GM12864 (cell line): ENCODE measurements at places on chromosomes 4 and X.

DNA sequence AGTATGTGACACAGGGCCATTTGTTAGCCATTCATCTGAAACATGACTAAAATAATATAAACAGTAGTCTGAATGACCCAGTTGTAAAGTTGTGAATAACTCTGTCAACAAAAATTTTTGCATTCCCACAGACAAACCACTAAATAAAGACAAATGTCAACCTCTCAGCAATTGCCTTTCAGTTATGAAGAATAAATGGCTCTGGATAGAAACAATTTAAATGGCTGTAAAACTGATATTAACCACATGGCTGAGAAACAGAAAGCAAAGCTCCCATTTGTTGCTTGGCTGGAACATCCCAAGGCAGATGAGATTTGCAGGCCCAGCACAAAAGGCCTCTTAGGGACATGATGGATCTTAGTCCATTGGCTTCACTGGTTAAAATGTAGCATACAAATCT is 296.3 kb downstream of the GALNTL6 start:
- DNase-seq: no peak

GRCh38 chr4:2273657-2274319 is 11.9 kb upstream of the MXD4 start:
- no peak for DNase-seq

DNA sequence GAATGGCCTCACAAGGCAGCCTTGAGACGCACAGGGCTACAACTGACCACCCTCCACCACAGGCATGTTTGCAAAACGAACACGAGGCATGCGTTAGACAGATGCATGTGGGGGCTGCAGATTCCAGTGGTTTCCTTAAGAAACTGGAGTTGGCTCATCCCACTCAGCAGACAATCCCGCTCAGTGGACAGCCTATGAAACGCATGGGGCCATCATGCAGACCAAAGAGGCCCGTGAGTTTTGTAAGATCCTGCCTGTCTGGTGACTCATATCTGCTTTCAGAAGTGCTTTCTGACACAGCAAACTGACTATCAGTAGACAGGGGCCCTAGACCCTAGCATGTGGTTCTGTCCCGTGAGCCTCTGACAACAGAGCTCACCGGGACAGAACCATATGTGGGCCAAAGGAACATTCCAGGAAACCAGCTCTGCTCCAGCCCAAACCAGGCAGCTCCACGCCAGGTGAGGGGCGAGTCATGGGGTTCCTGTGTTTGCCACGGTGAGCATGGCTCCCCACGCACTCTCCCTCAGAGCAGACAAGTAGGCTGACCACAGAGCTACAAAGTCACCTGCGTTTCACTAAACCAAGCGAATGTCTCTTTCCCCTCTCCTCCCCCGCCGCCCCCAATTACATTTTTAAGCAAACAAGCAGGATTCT is 74.4 kb downstream of the MTMR1 start:
- no peak for DNase-seq

- no peak for DNase-seq
These were observed 519.3 kb upstream of the NR3C2 start for GRCh38 chr4:148961526-148961925.

DNA sequence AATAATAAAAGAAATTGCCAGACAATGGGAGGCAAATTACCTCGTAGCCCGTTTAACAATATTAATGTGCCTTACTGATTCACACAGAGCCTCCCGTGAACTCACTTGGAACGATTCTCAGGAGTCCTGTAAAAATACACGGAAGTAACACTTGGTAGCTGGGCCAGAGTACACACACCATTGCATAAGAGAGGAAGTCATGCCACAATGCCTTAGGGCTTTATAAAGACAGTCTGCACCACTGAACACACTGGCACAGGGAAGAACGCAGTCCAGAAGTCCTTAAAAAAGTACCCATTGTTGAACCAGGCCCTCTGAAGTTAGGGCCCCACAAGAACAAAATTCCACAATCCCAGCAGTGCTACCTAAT is 15.1 kb downstream of the SLC2A9 start:
- no peak for DNase-seq

DNA sequence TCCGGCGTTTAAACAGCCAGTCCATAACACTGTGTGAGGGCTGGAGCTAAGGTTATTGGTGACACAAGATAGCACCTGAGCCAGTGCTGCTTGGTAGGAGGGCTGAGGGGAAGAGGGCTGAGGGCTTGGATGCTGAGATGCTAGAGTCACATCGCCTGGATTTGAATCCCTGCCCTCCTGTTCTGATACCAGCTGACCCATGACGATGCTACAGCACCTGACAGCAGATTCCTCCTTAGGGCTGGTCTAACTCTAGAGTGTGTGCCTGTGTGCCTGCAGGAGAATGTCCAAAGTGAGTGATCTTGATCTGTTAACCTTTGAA is 102.5 kb downstream of the PTTG2 start:
- no peak for DNase-seq

GRCh38 chr4:108078024-108078733 is 88.5 kb downstream of the HADH start:
- DNase-seq: no peak

GRCh38 chr4:31458813-31459212 is 738.6 kb downstream of the PCDH7 start:
- DNase-seq: no peak

GRCh38 chr4:73452953-73453700 is 17.1 kb downstream of the AFP start:
- DNase-seq: no peak

GRCh38 chrX:87788976-87789375 is 271.4 kb downstream of the KLHL4 start:
- no peak for DNase-seq

DNA sequence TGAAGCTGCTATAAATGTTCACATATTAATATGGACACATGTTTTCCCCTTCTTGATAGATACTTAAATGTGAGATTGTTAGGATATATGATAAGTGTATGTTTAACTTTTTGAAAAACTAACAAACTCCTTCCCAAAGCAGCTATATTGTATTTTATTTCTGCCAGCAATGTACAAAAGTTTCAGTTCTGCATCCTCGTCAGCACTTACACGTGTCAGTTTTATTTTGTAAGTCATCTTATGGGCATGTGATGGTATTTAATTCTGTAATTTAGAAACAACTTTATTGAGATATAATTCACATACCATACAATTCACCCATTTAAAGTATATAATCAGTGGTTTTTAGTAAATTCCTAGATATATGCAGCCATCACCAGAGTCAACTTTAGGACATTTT is 31.6 kb downstream of the RAPGEF2 start:
- DNase-seq: no peak

DNA sequence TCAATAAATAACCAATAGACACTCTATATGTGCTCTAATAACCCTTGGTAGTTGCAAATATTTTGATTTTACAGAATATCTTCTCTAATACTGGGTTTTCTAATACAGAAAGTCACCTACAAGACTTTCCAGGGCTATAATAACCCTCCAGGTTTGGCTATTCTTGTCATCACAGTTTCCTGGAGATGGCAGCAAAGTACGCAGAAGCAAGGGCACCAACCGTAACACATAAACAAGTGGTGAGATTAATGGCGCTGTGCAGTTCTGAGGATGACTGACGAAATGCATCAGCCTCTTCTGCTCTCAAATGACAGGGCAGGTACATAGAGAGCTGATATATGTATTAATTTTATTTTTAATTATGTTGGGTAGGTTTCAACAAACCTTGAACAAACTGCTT is 122.4 kb downstream of the C4orf33 start:
- no peak for DNase-seq

GRCh38 chr4:53974561-53974960 is 89.8 kb downstream of the CHIC2 start:
- DNase-seq: no peak

GRCh38 chr4:145861336-145862318 is 77.0 kb downstream of the ZNF827 start:
- DNase-seq: no peak

GRCh38 chrX:50971395-50971794 is 60.9 kb downstream of the BMP15 start:
- no peak for DNase-seq

DNA sequence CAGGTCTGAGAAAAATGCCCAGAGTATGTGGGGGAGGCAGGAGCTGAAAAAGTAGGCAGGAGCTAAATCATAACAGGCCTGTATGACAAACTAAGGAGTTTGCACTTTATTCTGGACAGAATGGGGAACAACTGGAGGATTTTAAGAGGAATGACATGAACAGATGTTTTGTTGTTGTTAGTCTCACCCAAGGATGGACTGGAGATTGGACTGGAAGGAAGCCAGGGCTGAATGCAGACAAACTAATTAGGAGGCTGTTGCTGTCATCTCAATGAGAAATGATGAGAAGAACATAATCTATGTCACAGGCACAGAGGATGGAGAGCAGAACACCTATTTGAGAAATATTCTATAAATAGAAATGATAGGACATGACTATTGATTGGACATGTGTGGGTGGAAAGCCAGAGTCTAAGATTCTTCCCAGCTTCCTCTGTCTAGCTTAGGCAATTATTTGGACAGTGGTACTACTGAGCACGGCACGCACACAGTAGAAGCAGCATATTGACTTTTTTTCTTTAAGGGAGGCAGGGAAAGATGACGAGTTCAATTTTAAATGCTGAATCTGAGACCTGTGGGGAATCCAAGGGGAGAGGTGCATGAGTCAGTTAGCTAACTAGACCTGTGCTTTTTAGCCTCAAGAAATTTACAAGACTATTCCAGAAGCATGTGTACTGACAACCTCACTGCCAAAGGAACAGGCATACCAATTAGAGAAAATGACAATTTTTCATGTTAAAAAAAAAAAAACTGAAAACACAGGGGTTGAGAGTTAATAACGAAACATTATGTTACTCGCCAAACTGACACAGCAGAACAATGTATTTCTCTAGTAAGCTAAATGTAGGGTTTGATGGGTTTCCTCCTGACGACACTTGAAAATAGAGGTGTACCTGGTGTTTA is 963 bp upstream of the USO1 start:
- DNase-seq: no peak

- no peak for DNase-seq
These were observed 712 bp downstream of the PNPLA4 start for GRCh38 chrX:7926501-7926900.

- no peak for DNase-seq
These were observed 317.0 kb upstream of the ANXA10 start for GRCh38 chr4:167775375-167775774.

GRCh38 chrX:103737696-103738095 is 27.0 kb downstream of the TMEM31 start:
- no peak for DNase-seq

DNA sequence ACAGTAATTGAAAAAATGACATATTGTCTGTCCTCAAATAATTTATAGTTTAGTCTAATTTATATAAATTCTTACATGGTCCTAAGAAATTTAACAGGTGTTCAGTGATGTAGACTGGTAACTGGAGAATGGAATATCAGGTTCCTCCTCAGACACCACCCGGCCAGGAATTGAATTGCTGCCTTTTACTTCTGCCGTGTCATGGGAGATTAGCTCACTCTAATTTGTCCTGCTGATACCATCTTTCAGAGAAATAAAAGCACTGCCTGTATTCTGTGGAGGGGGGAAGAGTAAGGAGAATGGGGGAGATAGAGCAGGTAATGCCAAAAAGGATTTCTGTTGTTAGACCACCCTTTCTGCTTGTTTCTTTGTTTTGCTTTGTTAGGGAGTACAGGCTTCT is 125.2 kb upstream of the KLHL4 start:
- DNase-seq: no peak

DNA sequence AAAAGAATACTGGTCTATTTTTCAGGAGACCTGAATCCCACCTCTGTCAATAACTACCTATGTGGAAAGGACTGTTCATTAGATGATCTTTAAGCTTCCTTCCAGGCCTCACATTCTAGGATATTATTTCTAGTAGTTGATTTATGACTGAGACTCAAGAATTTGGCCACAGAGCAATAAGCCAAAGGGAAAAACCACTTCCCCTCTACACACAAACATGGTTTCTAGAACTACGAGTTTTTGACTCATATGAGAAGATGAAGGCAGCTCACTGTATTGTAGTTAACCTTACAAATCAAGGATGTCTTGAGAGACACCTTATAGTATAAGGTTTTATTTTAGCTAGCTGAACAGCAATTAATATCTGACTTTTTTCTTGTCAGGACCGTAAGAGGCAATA is 36.9 kb upstream of the GDPD2 start:
- DNase-seq: no peak

DNA sequence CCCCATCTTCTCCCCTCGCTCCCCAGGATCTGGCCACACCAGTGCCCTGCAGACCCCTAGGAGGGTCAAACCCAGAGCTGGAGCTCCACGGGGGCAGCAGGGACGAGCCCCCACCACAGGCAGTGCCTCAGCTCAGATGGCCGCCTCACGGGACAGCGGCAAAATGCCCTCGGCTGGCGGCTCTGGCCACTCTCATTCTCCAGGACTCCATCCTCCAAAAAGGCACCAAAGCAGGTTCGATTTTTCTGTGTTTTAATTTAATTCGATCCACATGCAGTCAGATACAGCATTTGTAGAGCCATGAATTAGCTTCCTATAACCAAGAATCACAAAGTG is 8.3 kb downstream of the FAM53A start:
- DNase-seq: no peak

DNA sequence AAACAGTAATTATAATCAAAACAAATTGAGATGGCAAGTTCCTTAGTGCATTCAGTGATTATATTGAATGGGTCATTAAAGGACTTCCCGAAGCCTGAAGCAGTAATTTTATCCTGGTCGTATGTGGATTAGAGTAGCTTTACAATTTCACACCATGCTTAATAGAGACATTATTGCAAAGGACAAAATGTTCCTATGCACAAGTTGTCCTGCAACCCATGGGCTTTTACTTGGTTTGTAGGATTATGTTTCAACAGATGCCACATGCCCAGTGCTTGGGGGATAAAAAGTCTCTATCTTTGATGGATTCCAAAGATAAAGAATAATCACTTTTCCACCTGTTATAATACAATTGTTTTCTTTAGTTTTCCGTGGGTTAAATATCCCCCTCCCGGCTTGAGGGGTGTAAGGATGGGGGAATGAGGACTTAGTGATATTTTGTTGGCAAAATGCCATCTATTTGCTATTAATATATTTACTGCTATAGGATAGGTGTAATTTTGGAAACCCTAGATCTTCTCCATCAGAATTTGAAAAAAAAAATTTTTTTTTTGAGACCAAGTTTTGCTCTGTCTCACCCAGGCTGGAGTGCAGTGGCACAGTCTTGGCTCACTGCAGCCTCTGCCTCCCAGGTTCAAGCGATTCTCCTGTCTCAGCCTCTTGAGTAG is 156.5 kb upstream of the ETNPPL start:
- DNase-seq: no peak
